ENCODE measurements at places on chromosomes 6 and 20. TPM values are rescaled to one million over a fixed set of nuclear protein-coding genes. Genes with fewer than 3 reads are reported as not detected.

Gene RGS17
- 13.8 TPM for total RNA-seq

Gene LRRC1
- total RNA-seq, result 15.8 TPM

Gene CDH26
- total RNA-seq, result not detected

Gene TTK
- 20.5 TPM for total RNA-seq

Gene CALHM6
- total RNA-seq, result not detected

Gene MICAL1
- total RNA-seq, result 44.5 TPM

Gene SASH1
- 11.3 TPM for total RNA-seq

Gene CCN6
- not detected for total RNA-seq

Gene EBF4
- total RNA-seq, result 2.9 TPM

Gene CST3
- 421 TPM for total RNA-seq

Gene SPATA25
- not detected for total RNA-seq

Gene ZBTB46
- total RNA-seq, result 21.1 TPM

Gene CABLES2
- total RNA-seq, result 4.6 TPM

Gene KCNK16
- not detected for total RNA-seq

Gene ABHD16B
- not detected for total RNA-seq

Gene MARCKS
- total RNA-seq, result 57.1 TPM

Gene SCGN
- not detected for total RNA-seq

Gene MUCL3
- not detected for total RNA-seq

Gene ZNF391
- 3.4 TPM for total RNA-seq

Gene PKHD1
- not detected for total RNA-seq

Gene MYL9
- total RNA-seq, result 149 TPM

Gene CLPSL1
- not detected for total RNA-seq

Gene BHLHE23
- not detected for total RNA-seq

Gene TMEM200A
- 7.3 TPM for total RNA-seq

Gene FAM83C
- not detected for total RNA-seq

Gene ZC2HC1B
- not detected for total RNA-seq

Gene HUS1B
- total RNA-seq, result not detected

Gene CCN2
- total RNA-seq, result 34.0 TPM

Gene CDH4
- total RNA-seq, result 13.8 TPM

Gene ID4
- total RNA-seq, result 3.5 TPM

Gene FGD2
- not detected for total RNA-seq

Gene SIRPA
- total RNA-seq, result 10.4 TPM

Gene CLPSL2
- total RNA-seq, result not detected

Gene PAK5
- not detected for total RNA-seq

Gene SYCP2
- total RNA-seq, result not detected

Gene FERMT1
- 7.5 TPM for total RNA-seq

Gene CBFA2T2
- total RNA-seq, result 3.5 TPM

Gene RAET1G
- 1.7 TPM for total RNA-seq

Gene FAM217A
- total RNA-seq, result not detected

Gene PERP
- 32.9 TPM for total RNA-seq

Gene RAD21L1
- total RNA-seq, result 0.29 TPM

Gene SYCP2L
- not detected for total RNA-seq

Gene CAGE1
- not detected for total RNA-seq

Gene RNF114
- total RNA-seq, result 76.1 TPM

Gene THBS2
- total RNA-seq, result 502 TPM

Gene HSPA1L
- total RNA-seq, result 0.35 TPM

Gene LSM14B
- total RNA-seq, result 17.9 TPM

Gene CGA
- 4.6 TPM for total RNA-seq

Gene FAXC
- total RNA-seq, result 8.6 TPM

Gene ZNF165
- total RNA-seq, result 1.2 TPM

Gene PLN
- total RNA-seq, result 0.58 TPM

Gene BFSP1
- 2.3 TPM for total RNA-seq
